ENCODE measurements at places on chromosomes 6 and 20.

GRCh38 chr20:49868538-49868937 lies 46.8 kb downstream of the SPATA2 start:
- DNase-seq, result no peak

- DNase-seq, result no peak
These were observed 736.6 kb downstream of the KIF16B start for GRCh38 chr20:15836634-15837033.

- no peak for DNase-seq
These were observed 3.5 kb downstream of the GFRA4 start for GRCh38 chr20:3659492-3660261.

GRCh38 chr6:100460650-100461204 lies 4.0 kb downstream of the SIM1 start:
- DNase-seq, result no peak

GRCh38 chr20:23358923-23359593 lies 2.9 kb upstream of the GZF1 start:
- no peak for DNase-seq

DNA sequence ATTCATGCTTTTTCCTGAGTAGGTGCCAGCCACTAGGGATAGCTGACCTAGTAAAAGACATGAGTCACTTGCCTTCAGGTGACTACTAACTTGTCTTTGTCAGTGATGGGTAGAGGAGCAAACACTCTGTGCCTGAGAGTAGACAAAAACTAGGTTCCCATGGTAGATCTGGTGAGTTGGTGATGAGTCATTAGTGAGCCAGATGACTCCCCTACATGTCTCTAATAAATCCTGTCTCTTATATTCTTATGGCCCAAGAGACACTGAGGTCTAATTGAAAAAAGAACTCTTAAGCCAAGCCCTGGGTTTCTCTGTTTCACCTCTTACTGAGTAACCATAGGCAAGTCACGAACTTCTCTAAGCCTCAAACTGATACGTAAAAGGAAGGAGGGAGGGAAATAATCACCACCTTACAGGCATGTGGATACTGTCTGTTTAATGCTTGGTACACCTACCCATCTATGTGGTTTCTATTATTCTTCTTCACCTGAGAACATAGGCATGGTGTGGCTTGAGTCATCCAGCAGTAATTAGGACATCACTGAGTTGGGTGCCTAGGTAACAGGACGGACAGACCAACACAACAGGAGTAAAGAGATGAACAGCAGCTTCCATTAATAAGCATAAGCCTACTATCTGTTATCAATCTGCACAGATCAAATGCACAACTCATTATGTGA lies 20.3 kb downstream of the TTPAL start:
- no peak for DNase-seq

DNA sequence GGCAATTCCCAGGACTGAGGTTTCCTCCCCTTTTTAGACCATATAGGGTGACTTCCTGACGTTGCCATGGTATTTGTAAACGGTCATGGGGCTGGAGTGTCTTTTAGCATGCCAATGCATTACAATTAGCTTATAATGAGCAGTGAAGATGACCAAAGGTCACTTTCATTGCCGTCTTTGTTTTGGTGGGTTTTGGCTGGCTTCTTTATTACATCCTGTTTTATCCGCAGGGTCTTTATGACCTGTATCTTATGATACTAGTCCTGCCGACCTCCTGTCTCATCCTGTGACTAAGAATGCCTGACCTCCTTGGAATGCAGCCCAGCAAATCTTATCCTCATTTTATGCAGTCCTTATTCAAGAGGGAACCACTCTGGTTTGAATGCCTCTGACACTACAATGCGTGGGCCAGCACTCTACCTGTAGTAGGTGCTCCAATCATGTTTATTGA lies 190.1 kb downstream of the KCNQ5 start:
- DNase-seq, result no peak

DNA sequence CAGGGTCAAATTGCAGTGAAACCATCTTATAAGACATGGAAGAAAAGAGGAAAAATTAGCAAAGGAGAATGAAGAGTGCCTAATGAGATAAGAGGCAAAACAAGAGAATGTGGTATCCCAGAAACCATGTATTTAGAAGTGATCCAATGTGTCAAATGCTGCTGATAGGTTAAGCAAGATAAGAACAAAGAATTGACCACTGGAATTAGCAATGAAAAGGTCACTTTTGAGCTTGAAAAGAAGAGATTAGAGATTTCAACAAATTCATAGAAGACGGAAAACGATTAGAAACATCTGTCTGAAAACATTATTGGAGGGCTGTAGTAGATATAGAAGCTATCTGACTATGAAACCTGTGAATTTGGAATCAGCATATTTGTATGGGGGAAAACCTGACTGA lies 112.2 kb downstream of the AHI1 start:
- DNase-seq, result no peak

GRCh38 chr6:20717743-20718142 lies 183.5 kb downstream of the CDKAL1 start:
- no peak for DNase-seq

DNA sequence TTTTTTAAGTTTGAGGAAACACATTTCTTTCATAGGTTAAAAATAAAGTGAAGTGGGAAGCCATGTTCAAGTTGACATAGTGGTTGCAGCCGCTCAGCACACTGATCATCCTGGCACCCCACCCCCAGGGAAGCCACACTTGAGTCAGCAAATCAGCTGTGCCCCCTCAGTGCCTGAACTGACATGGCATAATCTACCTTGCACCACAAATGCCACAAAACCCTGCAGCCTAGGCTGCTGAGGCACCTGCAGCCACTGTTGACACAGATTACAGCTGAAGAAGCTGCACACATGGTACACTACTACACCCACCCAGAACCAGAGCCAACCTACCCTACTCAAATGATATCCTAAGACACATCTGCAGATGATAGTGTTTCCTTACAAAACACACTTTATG lies 77.5 kb upstream of the RIMS1 start:
- DNase-seq, result no peak

All from activated T-helper 9 cell treated with anti-CD3 and anti-CD28 coated beads, Interleukin-2, amount 50 U/mL, for 16 hours (primary cell).